ENCODE measurements at places on chromosomes 7 and 10.

GRCh38 chr7:21317966-21318915 lies 109.6 kb upstream of the SP4 start:
- no peak for DNase-seq

GRCh38 chr7:41954976-41955375 lies 252.1 kb upstream of the INHBA start:
- no peak for DNase-seq

GRCh38 chr7:97104719-97105238 lies 12.7 kb upstream of the SDHAF3 start:
- peak; percentile 47 for DNase-seq

- DNase-seq: no peak
Observed at GRCh38 chr10:79628988-79629954, 18.5 kb downstream of the SFTPA1 start.

DNA sequence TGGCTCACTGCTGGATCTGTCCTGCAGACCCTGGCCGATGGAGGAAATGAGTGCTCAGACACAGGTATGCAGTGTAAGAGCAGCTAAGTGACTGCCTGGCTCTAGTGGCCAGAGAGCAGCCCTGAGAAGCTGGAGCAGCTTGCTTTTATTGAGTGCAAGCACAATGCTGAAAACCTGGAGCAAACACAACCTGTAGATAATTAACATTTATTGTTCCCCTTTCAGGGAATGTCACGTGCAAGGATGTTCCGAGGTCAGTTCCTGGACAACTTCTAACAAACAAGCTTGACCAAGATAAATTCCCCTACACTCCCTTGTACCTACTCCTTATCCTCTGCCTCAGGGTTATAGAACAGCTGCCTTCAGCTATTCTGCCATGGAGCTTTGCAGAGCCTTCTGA lies 31.3 kb downstream of the DDC start:
- DNase-seq: no peak

GRCh38 chr7:74051193-74051592 lies 23.2 kb downstream of the ELN start:
- DNase-seq: no peak

DNA sequence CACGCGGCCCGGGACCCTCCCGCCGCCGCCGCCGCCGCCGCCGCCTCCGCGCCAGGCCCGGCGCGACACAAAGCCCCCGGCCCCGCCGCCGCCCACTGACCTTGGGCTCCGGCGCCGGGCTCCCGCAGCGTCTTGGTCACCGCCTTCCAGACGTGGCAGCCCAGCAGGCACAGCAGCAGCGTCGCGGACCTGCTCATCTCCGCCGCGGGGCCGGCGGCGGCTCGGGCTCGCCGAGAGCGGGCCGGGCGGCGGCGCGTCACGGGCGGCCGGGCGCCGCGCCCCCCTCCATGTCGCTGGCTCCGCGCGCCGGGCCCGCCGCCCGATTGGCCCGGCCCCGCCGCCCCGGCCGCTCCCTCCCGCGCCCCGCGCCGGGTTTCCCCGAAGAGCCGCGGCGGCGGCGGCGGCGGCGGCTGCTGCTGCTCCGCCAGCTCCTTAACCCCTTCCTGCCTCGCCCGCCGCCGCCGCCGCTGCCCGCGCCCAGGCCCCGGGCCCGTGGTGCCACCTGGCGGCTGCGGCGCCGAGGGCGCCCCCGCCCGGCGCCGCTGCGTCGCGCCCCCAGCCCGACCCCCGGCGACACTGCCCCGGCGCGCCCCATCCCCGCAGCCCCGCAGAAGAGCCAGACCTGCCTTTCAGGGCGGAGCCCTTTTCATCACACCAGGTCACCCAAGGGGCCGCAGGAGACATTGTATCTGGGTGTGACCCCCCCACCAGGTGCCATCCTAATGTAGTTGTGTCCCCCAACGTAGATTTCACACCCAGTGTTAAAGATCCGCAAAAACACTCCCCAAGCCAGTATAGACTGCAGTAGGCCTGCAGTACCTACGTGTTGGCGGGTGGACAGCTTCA lies at the start of gene FAM171A1:
TSS of gene FAM171A1 (minus strand) at position 434 of the 846 bp plus-strand sequence. CDS start at position 197, 237 bp downstream.
- no peak for DNase-seq

DNA sequence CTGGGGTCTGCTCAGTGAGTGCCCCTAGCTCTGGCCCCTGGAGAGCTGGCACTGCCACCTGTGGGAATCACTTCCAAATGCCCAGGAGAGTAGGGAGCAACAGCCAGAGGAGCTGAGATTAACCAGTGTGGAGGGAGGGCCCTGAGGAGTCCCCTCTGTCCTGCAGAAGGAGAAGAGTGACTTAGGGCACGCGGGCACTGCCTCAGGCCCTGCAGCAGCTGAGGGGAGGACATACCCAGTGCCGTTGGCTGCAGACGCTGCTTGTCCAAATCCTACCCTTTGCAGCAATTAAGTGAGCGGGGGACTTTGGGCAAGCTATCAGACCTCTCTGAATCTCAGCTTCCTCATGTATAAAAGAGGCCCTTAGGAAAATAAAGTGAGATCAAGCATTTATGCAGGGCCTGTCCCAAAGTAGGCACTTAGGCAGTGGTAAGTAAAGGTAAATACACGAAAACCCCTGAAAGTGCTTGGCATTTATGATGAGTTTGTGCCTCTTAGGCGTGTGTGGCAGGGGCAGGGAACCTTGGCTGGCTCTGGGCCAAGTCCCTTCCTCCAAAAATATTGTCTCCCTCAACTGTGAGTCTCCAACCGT lies 16.9 kb downstream of the PRF1 start:
- DNase-seq: no peak

GRCh38 chr10:84550756-84551436 lies 222.5 kb downstream of the CCSER2 start:
- no peak for DNase-seq

- DNase-seq: no peak
Observed at GRCh38 chr7:47318395-47319182, 263.3 kb downstream of the TNS3 start.

GRCh38 chr10:118545381-118545780 lies 50.1 kb downstream of the PRLHR start:
- DNase-seq: no peak

- peak; percentile 52 for DNase-seq
Observed at GRCh38 chr10:4807761-4808507, 18.1 kb upstream of the AKR1E2 start.

DNA sequence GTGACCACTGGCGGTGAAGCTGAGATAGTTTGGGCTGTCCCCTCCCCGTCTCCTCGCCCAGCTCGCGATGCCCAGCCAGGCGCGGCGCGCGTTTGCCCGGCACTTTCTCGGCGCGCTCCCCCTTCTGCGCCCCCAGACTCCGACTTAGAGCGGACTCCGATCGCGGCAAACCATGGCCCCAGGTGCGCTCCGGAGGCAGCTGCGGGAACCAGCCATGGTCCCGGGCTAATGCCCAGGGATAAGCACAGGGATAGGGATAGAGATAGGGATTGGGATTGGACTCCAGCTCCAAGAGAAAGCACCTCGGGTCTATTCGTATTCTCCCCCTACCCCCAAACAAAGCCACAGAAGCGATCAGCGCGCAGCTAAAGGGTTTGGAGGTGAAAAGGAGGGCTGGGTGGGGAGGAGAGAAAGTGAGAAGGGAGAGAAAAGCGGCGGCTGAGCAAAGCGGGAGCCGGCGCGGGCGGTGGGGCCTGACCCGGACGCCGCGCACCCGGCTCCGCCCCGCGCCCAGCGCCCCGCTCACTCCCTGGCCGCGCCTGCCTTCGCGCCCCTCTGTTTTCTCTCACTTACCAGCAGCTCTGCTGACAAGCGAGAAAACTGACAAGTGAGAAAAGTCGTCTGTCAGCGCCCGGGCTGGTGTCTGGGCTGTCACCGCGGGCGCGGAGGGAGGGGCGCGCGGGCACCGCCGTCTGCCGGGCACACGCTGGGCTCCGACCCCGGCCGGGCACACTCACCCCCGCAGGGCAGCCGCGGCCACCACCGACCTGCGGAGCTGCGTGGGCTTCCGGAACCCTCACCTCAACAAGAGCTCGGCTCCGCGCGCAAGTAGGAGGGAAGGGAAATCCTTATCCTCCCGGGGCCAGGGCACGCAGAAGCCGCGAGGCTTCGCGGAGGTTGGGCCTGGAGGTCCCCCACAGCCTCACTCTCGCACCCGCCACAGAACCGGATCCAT lies at the start of gene PDE1C:
TSS of gene PDE1C (minus strand) at position 2 of the 955 bp plus-strand sequence.
- DNase-seq: no peak

DNA sequence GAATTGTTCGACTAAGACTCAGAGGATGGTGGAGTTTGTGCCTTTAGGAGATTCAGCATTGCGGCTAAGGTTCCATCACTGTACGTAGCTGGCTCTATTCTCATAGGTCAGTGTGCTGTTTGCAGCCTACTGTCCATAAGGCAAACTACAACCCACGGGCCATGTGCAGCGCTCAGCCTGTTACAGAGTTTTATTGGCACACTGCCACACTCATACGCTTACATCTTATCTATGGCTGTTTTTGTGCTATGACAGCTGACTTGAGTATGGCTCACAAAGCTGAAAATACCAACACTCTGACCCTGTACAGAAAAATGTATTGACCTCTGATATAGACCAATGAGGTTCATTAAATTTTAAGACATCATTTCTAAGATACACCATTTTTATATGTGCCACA lies 114.5 kb downstream of the ARID5B start:
- DNase-seq: no peak

GRCh38 chr7:73779517-73779916 lies 9.4 kb upstream of the CLDN3 start:
- no peak for DNase-seq

DNA sequence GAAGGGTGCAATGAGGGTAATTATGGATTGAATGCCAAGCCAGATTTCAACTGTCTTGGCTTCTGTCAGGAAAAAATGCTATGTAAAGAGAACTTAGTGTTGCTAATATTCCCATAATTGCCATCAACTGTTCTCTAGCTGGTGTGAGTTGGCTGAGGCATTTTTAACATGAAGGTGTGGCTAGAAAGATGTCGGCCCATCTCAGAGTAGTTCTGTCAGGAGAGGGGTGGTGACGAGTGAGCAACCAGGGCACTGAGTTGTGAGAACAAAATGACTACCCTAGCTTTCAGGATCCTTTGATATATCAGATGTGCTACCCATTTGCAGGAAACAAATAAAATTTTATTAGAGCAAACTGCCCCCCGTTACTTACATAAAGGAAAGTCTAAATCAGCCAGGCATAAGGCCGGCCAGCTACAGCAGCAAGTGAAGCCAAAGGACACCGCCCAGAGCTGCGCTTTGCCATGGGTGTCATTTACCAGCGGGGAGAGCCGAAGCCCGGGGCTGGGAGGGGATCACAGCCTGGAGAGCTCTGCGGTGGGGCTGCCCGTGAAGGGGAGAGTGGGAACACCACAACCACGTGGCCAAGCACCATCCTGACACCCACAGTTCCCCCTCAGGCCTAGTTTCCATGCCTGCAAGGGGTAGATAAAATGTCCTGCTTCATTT lies 141.4 kb downstream of the ICA1 start:
- DNase-seq: no peak

DNA sequence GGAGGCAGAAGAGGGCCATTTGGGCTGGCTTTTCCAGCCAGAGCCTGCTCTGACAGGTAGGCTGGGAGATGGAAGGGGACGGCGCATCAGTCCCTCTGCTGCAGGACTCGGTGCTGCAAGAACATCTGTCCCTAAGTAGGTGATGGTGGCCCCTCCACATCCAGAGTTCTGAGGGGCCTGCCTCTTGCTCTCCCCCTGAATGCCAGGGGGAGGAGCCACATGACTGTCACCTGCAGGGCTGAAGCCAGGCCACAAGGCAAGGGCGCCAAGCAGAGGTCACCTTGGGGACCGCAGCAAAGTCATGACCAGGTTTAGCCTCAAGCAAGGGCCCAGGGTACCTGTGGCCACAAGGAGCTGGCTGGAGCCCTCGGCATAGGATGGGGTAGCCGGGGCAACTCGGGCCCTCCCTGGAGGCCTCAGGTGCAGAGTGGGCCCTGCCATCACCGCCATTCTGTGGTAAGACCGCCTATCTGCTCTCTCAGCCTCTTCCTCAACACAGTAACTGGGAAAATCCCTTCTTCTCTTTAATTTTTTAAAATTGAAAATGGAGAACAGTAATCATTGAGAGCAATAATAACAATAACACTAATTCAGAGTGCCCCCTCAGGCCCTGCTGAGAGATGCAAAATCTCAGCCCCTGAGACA lies 99.3 kb downstream of the FAM53B start:
- no peak for DNase-seq

- no peak for DNase-seq
Observed at GRCh38 chr7:154858836-154859537, 143.9 kb downstream of the PAXIP1 start.

GRCh38 chr7:44215531-44215930 lies 14.8 kb downstream of the YKT6 start:
- no peak for DNase-seq

DNA sequence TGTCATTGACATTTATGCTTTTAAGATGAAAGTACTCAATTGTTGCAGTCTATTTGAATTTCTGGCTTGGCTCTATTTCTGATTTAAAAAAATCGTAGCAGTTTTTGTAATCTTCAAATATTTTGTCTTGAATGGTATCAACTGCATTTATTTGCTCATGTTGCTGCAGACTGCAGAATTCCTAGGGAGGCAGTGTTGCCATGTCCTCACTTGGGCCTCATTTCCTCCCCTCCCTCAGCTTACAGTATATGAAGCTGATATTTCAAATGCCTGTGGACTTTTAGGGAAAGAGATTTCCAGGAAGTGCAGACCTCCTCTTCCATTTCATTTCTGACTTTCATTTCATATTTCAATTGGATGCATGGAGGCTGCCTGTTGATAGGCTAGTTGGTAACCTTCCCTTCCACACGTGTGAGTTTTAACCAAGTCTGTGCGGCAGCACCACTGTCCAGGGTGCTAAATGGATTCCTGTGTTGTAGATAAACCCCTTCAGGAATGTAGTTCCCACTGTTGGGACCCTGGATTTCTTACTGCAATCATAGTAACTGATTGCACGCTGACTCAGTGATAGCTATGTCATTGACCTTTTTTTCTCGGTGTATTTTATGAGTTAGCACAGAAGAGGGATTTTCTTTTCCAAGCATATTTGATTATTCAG lies 17.5 kb downstream of the VPS50 start:
- DNase-seq: no peak

DNA sequence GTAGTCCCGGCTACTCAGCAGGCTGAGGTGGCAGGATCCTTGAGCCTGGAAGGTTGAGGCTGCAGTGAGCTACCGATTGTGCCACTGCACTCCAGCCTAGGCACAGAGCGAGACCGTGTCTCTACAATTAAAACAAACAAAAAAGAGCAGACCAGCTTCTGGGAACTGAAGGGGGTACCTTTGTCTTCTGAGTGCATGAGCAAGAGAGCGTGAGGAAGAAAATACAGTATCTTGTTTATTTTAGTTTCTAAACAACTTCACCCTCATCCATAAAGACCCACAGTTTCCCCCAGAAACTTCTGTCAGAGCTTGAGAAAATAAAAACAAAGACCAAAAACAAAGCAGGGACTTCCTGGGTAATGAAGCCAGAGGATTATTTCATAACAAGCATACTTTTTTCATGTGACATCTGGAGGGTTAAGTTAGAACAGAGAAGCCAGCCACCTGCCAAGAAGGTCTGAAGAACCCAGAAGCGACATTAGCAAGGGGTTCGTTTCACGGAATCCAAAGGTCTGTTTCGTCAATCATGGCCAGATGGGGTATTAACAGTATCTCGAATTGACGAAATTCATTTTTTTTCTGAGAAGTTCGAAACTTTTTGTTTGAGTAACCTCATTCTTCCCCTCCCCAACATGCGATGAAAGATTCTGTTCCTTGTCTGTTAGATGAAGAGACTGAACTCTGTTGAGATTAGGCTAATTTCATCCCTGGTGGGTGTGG lies 10.2 kb upstream of the IL2RA start:
- no peak for DNase-seq

GRCh38 chr7:52944921-52945320 lies 90.5 kb upstream of the POM121L12 start:
- no peak for DNase-seq

All from HFF-Myc (cell line).